ENCODE measurements at places on chromosomes 2 and 18.

GRCh38 chr18:13218368-13218991, at the start of gene LDLRAD4:
Gene LDLRAD4 (plus strand): TSS chr18:13218760.
- peak; percentile 47 for DNase-seq

- DNase-seq: no peak
Observed at GRCh38 chr2:148979919-148980277, 58.6 kb upstream of the LYPD6B start.

DNA sequence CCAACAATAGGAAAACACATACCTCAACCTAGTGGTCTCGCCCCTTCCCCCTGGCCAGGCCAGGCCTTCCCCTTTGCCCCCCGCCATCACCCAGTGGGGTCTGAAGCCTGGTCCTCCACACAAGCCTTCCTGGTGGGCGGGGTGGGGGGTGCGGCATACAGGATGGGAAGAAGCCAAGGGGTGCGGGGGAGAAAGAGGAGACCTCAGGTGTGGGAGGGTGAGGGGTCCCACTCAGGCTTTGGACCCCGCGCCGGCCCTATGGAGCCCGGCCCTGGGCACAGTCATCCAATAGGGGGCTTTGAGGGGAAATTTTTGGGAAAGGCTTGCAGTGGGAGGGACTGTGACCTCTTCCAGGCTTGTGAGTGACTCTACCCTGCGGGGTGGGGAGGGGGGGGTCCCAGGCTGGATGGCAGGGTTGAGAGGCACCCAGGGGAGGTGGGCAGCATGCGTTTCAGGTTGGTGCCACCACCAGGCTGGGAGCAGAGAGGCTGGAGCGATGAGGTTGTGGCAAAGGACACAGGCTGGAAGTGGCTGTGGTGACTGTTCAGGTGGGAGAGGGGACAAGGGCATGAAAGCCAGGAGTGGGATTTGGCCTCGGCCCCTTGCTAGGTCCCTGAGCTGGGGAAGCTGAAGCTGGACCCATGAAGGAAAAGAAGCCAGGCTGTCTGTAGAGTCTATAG, 1.3 kb downstream of the SLC66A3 start:
- no peak for DNase-seq

DNA sequence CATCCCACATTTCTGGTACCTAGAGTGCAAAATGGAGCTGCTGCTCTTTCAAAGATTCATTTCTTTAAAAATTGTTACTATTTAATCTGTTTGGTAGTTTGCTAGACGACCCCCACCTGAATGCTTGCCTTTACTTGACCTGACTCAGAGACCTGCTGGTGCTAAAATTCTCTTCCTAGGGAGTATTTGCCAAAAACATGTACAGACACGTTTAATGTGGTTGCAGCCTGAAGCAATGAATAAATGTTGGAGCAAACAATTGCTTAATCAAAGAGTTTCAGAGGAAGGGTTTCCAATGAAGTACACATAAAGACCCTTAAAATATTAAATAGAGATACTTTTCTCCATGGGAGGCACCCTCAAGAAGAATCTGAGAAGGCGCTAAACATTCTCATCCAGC, 734.4 kb downstream of the CBLN2 start:
- no peak for DNase-seq

DNA sequence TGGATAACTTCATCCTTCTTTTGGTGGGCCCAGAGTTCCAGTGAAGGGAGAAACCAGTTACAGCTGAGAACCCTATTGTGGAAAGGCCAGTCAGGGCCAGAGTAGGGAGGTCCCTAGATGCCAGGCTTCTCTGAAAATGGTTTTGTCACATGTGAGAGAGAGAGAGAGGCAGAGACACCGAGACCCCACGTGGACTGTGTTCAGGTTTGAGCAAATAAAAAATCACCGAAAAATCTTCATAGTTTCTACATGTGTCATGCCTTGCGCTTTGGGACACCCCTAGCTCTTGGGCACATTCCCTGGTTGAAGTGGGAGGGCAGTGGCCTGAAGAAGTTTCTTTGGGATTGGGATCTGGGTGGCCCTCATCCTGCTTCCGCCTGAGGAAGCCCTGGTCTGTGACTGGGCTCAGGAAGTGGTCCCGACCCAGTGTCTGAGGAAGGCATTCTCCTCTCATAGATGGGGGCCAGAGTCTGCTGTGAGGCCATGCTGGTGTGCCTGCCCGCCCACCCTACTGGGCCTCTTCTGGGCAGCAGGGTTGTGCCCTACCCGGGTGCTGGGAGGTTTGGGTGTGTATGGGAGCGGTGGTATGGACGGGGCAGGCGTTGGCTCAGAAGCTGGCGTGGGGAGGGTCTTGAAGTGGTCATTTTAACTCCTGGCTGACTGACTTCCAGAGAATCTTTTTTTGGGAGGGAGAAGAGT, 16.1 kb downstream of the NCK2 start:
- DNase-seq: no peak

- DNase-seq: no peak
Observed at GRCh38 chr2:182951948-182952663, 85.7 kb upstream of the FRZB start.

DNA sequence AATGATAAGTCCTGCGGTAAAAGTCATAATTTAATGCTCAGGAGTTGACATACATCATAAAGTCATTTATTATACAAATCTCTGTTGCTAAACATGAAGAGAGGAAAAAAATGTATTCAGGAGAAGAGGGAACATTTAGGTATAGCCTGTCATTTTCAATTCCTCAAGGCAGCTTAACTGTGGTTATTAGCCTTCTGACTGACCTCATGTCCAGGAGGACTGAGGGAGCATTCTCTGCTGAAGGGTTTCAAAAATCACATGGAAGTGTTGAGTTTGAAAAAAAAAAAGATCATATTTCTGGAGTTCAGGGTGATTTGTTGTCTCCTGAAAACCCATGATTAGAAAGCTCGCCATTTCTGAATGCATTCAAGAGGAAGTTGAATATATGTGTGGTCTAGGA, 1371.1 kb upstream of the LRRTM1 start:
- DNase-seq: no peak

- no peak for DNase-seq
Observed at GRCh38 chr2:109059474-109060165, 69.4 kb upstream of the SH3RF3 start.

GRCh38 chr18:2409906-2410305, 161.4 kb downstream of the METTL4 start:
- no peak for DNase-seq

- DNase-seq: no peak
Observed at GRCh38 chr2:219736209-219736608, 108.8 kb downstream of the SLC4A3 start.

DNA sequence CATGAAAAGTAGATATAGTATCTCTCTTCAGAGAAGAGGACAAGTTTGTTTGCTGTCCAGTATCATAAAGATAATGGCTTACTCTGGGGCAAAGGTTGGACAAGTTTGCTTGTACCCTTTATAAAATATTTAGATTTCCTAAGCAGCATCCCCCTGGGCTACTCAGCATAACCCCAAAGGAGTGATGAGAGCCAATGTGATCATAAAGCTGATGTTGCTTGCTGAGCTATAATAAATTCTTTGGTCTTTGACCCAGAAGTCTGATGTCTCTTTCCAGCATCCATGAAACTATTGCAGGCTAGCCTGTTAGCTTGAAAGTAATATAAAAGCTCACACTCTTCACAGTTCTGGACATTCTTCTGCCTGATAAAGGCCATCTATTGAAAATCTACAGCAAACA, 138.3 kb upstream of the STON1 start:
- DNase-seq: no peak

DNA sequence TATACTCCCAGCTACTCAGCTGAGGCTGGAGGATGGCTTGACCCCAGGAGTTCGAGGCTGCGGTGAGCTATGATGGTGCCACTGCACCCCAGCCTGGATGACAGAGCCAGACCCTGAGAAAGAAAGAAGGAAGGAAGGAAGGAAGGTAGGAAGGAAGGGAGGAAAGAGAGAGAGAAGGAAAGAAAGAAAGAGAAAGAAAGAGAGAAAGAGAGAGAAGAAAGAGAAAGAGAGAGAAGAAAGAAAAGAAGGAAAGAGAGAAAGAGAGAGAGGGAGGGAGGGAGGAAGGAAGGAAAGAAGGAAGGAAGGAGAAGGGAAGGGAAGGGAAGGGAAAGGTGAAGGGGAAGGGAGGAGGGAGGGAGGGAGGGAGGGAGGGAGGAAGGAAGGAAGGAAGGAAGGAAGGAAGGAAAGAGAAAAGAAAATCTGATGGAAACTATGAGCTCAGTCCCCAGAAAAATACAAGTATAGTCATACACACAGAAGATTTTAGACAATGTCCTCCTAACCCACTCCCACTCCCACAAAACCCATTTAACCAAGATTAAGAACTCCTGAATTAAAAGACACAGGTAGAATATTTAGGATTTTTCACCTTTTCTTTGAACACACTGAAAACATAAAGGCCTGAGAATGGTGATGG, 15.6 kb downstream of the FZD7 start:
- no peak for DNase-seq

DNA sequence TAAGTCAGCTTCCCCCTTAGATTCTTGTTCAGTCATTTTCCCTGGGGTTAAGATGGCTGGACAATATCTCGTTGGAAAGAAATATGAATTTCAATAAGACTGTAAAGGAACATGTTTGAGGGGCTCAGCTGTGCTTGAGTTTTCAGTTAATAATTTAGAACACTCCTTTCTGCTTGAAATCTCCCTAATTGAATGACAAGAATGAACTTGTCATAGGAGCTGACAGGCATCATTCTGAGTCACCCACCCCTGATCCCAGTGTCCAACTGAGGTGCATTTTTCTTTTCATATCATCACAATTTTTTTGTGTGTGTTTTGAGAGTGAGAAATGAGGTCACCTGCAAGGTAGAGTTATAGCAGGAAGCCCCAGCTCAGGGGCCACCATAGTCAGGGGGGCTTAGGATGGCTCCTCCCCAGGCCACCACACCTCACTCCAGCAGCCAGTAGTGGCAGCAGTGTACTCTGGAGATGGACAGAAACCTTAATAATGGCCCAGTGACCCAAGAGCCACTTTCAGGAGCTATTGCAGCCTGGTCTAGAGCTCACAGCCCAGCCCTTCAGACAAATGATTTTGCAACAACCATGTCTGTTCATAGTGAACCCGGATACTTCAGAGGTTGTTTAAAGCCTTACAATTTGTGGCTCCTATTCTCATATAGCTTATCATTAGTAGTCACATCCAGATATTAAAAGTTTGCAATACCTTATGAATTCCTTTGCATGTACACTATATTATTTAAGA, 174.5 kb downstream of the MAIP1 start:
- DNase-seq: no peak

DNA sequence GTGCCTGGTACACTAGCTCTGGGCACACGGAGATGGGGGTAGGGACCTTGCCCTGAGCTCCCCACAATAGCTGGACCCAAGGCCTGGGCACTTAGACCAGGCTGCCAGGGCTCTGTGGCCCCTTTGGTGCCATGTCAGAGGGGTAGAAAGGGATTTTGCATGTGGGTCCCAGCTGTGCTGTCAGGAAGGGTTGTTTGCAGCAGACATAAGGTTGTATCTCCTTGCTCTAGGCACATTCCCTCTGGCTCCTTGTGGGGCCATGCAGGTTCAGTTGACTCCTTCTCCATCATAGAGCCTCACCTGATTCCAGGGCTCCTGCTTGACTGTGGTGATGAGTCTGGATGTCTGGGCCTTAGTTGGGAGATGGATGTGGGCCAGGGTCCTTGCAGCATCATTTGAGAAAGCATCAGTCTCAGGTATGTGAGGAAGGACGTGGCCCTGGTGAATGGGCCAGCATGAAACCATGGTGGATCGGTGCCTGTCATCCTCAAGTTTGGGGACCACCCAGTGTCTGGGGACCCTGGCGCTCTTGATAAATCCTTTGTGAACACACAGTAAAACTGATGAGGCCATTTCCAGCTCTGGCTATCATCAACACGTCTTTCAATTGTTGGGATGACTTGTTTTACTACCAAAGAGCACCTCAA, 461.9 kb upstream of the HS6ST1 start:
- DNase-seq: no peak

DNA sequence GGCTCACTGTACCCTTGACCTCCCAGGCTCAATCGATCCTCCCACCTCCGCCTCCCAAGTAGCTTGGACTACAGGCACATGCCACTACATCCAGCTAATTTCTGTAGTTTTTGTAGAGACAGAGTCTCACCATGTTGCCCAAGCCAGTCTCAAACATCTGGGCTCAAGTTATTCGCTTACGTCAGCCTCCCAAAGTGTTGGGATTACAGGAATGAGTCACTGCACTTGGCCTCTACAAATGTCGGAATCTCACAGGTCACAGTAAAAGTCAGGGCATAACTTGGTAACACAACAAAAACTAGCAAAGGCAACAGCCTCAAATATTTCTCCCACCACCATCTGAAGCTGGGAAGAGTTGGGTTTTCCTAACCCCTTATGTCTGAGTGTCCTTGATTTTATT, 25.3 kb downstream of the SCG2 start:
- no peak for DNase-seq

- DNase-seq: no peak
Observed at GRCh38 chr18:41162781-41163180, 792.3 kb upstream of the PIK3C3 start.

DNA sequence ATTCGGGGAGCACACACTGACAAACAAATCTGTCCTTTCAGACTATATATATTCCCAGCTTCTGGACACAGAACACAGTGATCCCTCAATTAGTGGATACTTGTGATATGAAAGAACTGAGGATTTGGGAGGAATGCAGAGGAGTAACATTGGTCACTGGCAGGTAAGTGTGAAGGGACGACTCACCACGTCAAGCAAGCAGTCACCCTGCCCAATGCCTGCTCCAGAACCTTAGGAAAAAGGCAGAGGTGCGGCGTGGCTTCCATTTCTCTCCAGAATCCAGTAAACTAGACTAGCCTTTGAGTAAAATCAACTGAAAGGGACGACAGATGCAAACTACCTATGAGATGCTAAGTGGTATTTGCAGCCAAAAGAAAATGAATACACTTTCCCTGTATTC, 1.1 kb downstream of the CCDC93 start:
- no peak for DNase-seq

- no peak for DNase-seq
Observed at GRCh38 chr2:121245120-121245820, 39.7 kb downstream of the TFCP2L1 start.

GRCh38 chr18:2104620-2105462, 466.5 kb downstream of the METTL4 start:
- DNase-seq: peak; percentile 16

DNA sequence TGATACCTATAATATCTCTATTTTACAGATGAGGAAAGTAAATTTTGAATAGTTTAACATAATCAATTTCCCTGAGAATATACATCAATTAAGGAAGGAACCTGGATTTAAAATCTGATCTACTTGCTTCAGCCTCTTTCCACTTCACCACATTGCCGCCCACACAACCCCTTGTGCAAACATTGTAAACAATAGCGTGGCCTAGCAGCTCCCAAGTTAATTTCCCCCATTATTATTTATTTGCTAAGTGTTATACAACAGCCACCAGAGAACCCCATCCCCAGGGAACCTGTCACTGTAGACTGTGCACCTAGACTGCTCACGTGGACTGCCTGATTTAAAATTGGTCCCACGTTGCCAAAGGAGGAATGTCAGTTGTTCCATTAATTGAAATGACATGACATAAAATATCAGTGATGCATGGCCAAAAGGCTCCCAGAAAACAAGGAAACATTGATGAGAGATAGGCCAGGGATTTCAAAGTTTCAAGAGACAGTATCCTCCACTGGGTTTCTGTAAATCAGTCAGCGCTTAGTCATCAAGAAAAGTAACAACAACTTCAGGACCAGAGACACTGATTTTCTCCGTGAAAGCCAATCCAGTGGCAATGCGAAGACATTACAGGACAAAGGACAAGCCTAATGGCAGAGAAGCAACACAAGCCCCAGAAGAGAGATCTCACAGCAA, 41.3 kb downstream of the SCG2 start:
- DNase-seq: no peak

Measured in activated naive CD4-positive, alpha-beta T cell treated with anti-CD3 and anti-CD28 coated beads, Interleukin-2, amount 50 U/mL, for 16 hours (primary cell).